Muscle of leg (tissue), 16 donors: ENCODE measurements at places on chromosomes 7 and 10. TPM values are rescaled to one million over a fixed set of nuclear protein-coding genes. Genes with fewer than 3 reads are reported as not detected.

FAM221A gene
- 1.9 TPM for total RNA-seq

CH25H gene
- total RNA-seq = 0.22 TPM

GNGT1 gene
- not detected for total RNA-seq

H2BK1 gene
- total RNA-seq = not detected

PDE1C gene
- 4.5 TPM for total RNA-seq

RPEL1 gene
- not detected for total RNA-seq

CPSF4 gene
- total RNA-seq = 31.8 TPM

SEMA3E gene
- total RNA-seq = 2.5 TPM

EMX2 gene
- 5.7 TPM for total RNA-seq

GIMAP4 gene
- 23.4 TPM for total RNA-seq

CYP2E1 gene
- 0.98 TPM for total RNA-seq

ASAH2 gene
- 1.6 TPM for total RNA-seq

HTR5A gene
- not detected for total RNA-seq

CRPPA gene
- total RNA-seq = 6.6 TPM

LARP4B gene
- 35.8 TPM for total RNA-seq

CFAP46 gene
- total RNA-seq = 0.22 TPM

MBL2 gene
- total RNA-seq = not detected

ANXA8 gene
- total RNA-seq = not detected

TPST1 gene
- total RNA-seq = 39.6 TPM
